ENCODE measurements at places on chromosomes 1 and 21. TPM values are rescaled to one million over a fixed set of nuclear protein-coding genes. Genes with fewer than 3 reads are reported as not detected.

The RIPPLY3 gene
- total RNA-seq = not detected

The GUCA2B gene
- total RNA-seq = not detected

- peak; percentile 26 for DNase-seq
Measured at GRCh38 chr1:6244401-6245049, 546 bp downstream of the HES3 start.

DNA sequence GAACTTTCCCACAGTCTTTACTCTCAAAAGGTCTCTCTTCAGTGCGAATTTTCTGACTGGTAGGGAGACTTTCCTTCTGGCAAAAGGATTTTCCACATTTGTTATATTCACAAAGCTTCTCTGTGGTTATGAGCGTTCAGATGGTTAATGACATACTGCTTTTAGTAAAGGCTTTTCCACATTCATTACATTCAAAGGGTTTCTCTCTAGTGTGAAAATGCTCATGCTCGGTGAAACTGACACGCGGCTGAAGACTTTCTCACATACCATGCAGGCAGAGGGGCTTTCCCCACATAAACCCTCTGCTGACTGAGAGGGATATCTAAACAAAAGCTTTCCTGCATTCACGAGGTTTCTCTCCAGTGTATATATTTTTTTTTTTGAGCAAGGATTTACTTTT is 9.9 kb upstream of the KLF18 start:
- no peak for DNase-seq

Data from activated naive CD8-positive, alpha-beta T cell treated with anti-CD3 and anti-CD28 coated beads, Interleukin-2, amount 10 ng/mL, durations not matched to agents 7 days and 5 days (primary cell).